Skeletal muscle cell (primary cell): ENCODE measurements at places on chromosomes 12 and 14.

- no peak for DNase-seq
Measured at GRCh38 chr12:87784350-87784749, 244.9 kb downstream of the C12orf50 start.

DNA sequence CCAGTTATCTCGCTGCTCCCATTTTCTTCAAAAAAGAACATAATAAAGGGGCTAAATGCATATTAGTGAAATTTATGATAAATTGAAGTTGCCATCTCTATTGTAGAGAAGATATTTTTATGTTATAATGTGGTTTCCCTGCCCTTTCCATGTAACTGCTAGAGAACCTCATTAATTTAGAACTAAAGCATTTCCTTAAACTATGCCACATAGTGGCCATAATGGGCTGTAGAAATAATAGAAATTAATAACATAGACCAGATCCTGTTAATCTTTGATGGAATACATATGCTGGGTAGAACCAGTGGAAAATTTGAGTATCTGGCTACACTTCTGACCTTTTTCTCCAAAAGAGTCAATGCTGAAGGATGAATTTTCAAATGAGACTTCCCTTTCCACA is 376.7 kb downstream of the PDZRN4 start:
- DNase-seq: no peak

DNA sequence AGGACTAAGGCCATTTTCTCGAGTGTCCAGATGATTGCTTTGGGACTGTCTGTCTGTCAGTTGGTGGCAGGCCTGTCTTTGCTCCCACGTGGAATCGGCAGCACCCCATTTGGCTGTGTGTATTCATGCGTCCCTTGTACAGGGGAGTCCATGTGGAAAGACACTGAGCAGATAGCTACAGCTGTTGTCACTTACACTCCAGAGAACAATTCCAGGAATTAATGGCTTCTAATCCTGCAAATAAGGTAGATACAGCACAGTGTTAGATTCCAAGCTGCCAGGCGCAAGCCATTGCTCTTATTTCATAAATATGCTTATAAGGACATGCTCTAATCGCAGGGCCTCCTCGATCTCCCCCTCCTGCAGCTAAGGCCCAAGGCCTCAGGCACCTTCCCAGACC is 208.8 kb downstream of the VRK1 start:
- DNase-seq: no peak

DNA sequence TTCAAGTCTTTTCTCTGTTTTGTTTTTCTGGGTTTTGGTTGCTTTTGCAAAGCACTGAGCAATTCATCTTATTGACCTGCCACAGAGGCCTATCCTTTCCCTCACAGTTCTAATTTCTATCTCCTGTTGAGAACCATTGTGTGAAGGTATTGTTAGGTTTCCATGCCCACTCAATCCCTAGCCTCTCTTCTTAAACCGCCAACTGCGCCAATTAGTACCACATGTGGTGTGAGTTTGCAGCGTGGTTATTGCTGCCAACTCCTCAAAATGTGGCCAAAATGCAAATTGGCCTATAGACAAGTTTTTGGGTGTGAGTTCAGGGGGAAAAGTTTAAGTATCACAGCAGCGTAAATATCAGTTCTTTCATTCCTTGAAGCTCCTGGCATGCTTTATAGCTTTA is 232.6 kb downstream of the FLRT2 start:
- DNase-seq: no peak

DNA sequence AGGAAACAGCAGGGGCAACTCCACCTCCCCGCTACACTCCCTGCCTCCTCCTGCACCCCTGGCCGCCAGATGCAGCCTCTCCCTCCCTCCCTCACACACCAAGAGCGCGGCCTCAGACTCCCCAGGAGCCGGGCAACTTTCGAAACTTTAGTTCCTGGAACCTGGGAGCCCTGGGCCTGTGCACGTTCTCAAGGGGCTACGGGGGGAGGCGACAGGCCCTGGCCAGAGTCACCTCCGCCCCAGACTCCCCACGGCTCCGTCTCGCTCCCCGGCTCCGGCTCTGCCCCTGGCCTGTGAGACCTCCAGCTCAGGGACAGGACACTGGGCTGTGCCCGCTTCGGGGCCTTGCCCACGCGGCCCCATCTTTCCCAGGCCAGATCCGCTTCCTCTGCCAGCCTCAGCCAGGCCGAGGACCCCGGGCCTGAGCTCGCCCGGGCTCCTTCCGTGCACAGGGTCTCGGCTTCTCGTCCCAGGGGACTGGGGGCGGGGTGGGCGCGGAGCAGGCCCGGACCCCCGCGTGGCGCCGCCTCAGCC is 5.5 kb downstream of the AMN start:
- no peak for DNase-seq

- no peak for DNase-seq
Measured at GRCh38 chr14:104558231-104559027, 21.1 kb upstream of the C14orf180 start.
